ENCODE measurements at places on chromosomes 4 and X. TPM values are rescaled to one million over a fixed set of nuclear protein-coding genes. Genes with fewer than 3 reads are reported as not detected.

GRCh38 chrX:104712515-104712914, 146.5 kb downstream of the IL1RAPL2 start:
- DNase-seq = no peak

DNA sequence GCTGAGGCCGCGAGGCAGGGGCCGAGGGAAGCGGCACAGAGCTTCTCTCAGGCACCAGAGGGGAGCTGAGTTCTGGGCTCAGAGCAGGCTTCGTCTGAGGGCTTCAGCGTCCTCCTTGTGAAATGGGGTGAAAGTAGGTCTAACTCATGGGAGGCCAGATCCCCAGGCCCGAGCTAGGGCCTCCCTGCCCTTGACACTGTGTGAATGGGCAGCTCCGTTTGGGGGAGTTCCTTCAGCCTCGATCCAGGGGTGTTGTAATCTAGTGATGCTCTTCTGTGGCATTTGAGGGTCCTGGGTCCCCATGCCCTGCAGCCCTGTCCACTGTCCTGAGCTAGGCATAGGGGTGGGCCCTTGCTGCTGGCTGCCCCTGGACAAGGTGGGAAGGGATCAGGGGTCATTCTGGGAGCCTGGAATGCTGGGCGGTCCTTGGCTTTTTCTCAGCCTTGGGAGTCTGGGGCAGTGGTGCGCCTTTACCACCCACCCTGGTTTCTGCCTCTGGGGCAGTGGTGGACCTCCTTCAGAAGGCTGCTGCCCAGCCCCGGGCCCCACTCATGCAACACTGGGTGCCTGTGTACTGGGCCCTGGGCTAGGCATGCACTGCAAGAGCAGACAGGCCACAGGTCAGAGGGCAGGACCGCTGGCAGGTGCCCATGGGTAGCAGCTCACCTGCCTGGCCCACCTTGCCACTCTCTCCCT, 4.1 kb downstream of the SH3BP2 start:
- no peak for DNase-seq

FOXR2 gene
- not detected for polyA plus RNA-seq

CXCR3 gene
- polyA plus RNA-seq = not detected

DCAF16 gene
- polyA plus RNA-seq = 19.8 TPM

- no peak for DNase-seq
Observed at GRCh38 chrX:39688576-39689375, 409.0 kb downstream of the BCOR start.

GRCh38 chr4:37879365-37879764, 11.5 kb upstream of the TBC1D1 start:
- no peak for DNase-seq

GRCh38 chr4:15769202-15769601, 8.9 kb upstream of the CD38 start:
- DNase-seq = no peak

- no peak for DNase-seq
Observed at GRCh38 chr4:185710487-185710995, 101.5 kb downstream of the SORBS2 start.

GRCh38 chr4:139919521-139919920, 234.5 kb downstream of the MAML3 start:
- DNase-seq = no peak

Measured in AG04450 (cell line).